ENCODE measurements at places on chromosomes 11 and 22.

GRCh38 chr11:91686700-91687099 is 537.9 kb upstream of the FAT3 start:
- DNase-seq, result no peak

DNA sequence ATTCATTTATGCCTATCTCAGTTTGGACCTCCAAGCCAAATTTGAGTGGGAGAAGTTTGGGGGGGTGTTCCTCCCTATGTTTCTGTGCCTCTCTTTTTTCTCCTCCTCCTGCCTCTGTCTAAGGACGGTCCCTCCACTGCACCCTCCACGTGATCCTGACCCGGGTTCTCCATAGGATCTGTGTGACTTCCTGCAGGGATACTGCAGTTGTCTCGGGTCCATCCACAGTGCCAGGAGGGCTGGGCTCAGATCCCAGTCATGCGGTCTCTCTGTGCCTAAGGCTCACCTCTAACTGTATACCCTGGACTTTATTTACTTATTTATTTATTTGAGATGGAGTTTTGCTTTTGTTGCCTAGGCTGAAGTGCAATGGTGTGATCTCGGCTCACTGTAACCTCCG is 1354.5 kb downstream of the BRD1 start:
- DNase-seq, result no peak

DNA sequence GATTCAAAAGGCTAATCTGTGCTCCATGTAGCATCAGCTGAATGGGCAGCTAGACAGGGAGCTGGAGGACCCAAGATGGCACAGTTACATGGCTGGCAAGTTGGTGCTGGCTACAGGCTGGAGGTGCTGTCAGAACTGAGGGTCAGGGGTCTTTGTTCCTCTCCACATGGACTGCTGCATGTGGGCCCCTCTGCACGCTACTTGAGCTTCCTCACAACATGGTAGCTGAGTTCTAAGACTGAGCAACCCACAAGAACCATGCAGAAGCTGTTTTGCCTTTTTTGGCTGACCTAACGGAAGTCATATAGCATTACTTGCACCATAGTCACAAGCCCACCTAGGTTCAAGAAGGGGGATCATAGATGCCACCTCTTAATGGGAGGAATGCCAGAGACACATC is 196.1 kb downstream of the GRIK4 start:
- DNase-seq, result no peak

- no peak for DNase-seq
Measured at GRCh38 chr22:18130018-18130417, 19.4 kb downstream of the TUBA8 start.

DNA sequence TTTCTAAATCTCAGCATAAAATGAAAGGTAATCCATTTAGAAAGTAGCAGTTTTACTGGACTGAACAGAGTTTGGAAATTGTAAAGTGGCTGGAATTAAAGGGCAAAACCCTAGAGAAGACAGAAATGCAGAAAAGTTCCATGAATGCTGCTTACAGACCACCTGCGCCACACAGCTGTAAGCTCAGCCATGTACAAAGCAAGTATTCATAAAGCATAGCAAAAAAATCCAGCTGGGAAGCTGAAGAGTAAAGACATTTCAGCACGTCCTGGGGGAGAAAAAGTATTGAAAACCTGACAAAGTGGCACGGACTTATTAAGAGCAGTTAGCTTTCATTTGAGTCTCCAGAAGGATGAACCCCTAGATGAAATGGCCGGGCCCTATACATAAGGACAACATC is 220.1 kb upstream of the CNTN5 start:
- DNase-seq, result no peak

GRCh38 chr22:46974077-46974476 is 211.6 kb downstream of the TBC1D22A start:
- no peak for DNase-seq

DNA sequence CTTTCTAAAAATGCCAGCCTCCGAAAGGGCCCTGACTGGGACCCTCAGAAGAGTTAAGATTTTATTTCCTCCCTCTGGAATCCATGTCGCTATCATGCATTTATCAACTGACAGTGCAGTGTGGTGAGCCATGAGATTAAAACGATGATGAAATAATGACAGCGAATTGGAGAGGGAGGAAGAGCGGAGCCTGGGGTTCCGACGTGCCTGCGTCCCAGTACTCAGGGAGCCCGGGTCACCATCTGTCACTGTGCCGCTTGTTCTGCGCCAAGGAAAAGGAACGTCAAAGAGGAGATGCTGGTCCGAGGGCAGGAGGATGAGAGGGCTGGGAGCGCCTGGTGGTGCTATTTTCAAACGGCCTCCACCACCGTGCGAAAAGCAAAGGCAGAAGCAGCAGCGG is 46.2 kb downstream of the MACROD1 start:
- no peak for DNase-seq

DNA sequence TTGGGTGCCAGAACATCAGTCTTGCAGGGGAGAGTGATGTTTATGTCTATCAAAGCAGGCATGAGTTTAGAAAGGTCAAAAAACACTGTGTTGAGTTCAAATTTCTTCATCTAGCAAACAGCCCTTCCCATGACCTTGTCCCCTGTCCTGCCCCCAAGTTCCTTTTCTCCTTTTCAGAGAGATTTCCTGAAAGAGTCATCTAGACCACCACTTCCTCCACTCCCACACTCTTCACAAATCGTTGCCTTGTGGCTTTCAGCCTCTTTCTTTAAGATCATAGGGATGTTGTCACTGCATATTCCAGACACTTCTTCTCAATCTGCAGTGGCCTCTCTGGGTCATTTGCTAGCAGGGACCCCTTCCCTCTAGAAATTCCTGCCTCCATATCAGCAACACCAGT is 290.5 kb downstream of the TENM4 start:
- DNase-seq, result no peak

GRCh38 chr11:102522312-102523188 is 8.0 kb downstream of the MMP7 start:
- DNase-seq, result no peak

DNA sequence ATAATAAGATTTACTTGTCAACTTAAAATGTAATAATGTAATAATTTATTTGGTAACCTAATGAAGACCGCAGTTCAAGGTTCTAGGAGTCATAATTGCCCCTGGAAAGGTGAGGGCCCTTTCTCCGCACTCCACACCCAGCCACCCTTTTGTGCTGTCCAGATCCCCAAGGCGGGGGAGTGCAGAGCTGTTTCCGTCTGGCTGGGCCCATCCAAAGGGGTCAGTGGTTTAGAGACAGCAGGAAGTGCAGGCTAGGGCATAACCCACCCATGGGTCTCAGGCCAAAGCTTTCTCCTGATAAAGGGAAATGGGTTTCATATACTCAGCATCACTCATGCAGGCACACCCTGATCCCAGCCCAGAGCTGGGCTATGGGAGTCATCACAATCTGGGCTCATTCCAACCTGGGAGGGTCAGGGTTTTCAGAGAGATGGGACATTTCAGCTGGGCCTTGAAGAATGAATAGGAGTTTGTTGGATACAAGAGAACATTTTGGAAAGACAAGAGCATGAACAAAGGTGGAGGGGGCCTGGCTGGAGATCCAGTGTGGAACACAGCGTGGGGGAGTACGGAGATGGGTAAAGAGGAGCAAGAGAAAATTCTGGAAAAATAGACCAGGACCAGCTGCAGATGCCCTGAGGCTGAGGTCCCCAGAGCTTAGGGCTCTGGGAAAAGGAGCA is 432.2 kb downstream of the TBC1D22A start:
- DNase-seq, result no peak

- DNase-seq, result no peak
Measured at GRCh38 chr11:114076921-114077331, 17.4 kb downstream of the ZBTB16 start.

DNA sequence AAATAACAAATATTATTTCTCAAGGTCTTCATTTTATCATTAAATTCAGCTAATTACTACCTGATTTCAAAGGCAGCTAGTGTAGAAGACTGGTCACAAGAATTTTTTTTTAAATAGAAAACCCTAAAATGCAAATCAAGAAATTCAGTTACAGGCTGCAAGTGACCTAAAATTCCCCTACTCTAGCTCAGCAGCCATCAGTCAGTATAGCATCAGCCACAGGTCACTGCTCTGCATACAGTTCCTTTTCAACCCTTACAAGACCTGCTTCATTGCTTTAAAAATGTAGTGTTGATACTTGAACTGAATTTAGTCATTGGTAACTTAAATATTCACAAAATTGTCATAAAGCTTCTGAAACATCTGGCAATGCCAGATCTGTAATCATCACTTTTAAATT is 9.5 kb upstream of the B3GNT6 start:
- DNase-seq, result no peak

GRCh38 chr11:92596596-92597317 is 372.1 kb downstream of the FAT3 start:
- no peak for DNase-seq

GRCh38 chr22:25777870-25778269 is 35.9 kb downstream of the MYO18B start:
- DNase-seq, result no peak

- DNase-seq, result no peak
Measured at GRCh38 chr22:28058036-28058435, 139.0 kb upstream of the PITPNB start.

DNA sequence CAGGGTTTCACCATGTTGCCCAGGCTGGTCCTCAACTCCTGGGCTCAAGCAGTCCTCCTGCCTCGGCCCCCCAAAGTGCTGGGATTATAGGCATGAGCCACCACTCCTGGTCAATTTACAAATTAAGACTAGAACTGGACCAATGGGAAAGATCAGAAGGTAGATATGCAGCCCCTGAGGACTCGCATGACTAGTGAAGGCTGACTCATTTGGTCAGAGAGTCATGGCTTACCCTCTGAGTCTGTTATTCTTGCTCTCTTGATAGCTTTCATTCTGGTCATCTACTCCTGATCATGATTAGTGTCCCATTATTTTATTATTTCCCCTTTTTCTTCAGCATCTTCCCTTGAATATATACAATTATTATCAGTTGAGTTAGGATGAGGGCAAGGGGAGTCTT is 2.7 kb upstream of the LDHAL6A start:
- DNase-seq, result no peak

DNA sequence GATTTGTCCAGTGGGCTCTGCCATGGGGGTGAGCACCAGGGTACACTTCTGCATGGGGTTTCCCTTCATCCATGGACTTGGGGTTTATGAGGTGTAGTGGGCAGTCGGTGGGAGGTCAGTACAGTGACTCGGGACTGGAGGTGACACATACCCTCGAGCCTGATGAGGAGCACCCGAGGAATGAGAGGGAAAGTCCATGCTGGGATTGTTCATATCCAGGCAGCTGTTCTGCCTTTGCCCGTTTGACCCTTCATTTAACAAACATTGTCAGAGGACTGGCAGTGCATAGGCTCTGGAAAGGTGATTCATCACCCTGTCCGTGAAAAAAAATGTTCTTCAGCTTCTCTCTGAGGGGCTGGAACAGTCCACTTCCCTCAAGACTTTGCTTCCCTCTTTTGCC is 2.7 kb downstream of the NAV2 start:
- no peak for DNase-seq

DNA sequence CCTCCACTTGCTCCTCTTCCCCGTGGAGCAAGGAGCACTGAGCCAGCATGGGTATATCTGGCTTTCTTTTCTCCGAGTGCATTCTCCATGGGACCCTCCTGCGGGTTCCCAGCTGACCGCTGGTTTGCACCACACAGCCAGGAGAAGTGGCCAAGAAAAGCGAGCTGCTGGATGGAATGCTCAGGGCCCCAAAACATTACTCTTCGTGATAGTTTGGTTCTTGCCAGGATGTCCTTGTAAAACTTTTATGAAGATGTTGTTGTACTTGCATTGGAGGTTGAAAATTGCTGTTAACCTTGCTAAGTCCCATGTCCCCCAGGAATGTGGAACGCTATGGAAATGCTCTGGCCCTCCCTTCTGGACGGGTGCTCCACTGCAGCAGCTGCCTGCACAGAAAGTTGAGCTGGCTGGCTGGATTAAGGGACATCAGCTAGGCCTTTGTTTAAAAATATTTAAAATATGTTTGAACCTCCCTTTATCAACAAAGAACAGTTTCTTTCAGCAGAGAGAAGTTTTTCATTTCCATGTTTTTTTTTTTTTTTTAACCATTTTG is 68.7 kb downstream of the ZNRF3 start:
- DNase-seq, result no peak

- DNase-seq, result no peak
Measured at GRCh38 chr22:29665486-29665885, 54.3 kb upstream of the CABP7 start.

GRCh38 chr11:14327116-14327515 is 31.9 kb downstream of the RRAS2 start:
- no peak for DNase-seq

GRCh38 chr11:8584511-8584910 is 9.5 kb downstream of the STK33 start:
- no peak for DNase-seq

GRCh38 chr11:72625691-72626413 is 48.4 kb downstream of the PDE2A start:
- DNase-seq, result no peak

DNA sequence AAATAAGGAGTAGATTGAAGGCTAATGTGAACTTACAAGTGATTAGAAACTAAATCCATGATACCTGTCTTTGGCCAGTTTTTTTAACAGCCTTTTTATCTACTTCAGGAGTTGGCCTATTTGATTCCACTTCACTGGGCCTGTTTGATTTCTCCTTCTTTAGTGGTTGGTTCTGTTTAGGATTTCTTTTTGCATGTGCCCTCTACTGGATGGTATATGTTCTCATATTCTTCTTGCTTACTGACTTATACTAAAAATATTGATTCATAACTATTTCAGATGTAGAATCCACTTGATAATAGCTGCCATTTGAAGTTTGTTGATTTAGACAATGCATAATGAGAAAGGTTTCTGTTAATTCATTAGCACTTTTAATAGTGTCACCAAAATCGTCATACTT is 53.9 kb downstream of the USP47 start:
- no peak for DNase-seq

DNA sequence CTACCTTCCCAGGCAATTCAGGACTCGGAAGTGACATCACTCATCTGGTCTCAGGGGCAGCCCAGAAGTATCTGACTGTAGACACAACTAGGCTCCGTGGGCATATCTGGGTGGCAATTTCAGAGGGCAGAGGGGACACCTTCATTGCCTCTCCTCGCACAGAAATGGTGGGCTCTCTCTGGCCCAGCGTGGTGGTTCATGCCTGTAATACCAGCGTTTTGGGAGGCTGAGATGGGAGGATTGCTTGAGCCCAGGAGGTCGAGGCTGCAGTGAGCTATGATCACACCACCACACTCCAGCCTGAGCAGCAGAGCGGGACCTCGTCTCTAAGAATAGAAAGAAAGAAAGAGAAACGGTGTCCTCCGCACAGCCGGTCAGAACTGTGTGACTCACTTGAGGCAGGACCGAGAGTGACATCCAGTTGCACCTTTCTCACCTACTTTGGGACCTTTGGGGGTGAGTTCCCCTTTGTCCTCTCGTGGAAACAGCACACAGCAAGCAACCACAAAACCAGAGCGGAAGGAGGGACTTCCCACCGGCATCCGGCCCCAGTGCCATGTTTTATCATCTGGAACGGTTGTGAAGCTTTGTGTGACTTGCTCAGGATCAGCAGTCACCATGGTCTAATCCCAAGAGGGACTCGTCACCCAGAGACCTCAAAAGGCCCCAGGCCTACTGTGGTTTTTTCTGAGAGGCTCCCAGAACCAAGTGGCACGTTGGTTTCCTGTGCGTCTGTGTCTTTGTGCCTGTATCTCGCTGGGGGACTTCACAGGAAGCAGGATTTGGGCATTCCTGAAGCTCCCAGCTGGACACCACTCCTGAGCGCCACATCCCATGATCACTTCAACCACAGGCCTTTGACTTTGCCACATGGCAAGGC is 38.4 kb upstream of the EMID1 start:
- no peak for DNase-seq
